ENCODE measurements at places on chromosomes 7 and 10.
A peak's percentile ranks its signal among the peaks of the same experiment; 100 is the strongest.

DNA sequence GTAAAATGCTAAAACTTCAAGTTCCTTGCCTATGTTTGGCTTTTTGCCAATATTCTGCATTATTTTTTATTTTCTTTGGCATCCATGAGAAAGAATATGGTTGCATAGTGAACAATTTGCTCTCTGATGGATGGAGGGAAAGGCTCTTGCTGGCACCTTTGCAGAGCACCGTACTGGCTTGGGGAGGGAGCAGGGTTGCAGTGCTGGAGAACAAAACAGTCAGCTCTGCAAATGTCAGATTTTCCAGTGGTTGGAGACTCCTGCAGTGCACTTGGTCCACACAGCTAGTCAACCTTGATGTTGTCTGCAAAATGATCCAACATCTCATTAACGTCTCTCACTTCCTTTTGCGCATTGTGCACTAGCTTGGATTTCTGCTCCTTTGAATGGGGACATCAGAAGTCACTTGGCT, 100.8 kb downstream of the ANLN start:
- no peak for DNase-seq

GRCh38 chr7:137135654-137136350, 207.7 kb downstream of the PTN start:
- no peak for DNase-seq

- DNase-seq = no peak
Observed at GRCh38 chr10:89283025-89283935, 18.6 kb upstream of the IFIT2 start.

DNA sequence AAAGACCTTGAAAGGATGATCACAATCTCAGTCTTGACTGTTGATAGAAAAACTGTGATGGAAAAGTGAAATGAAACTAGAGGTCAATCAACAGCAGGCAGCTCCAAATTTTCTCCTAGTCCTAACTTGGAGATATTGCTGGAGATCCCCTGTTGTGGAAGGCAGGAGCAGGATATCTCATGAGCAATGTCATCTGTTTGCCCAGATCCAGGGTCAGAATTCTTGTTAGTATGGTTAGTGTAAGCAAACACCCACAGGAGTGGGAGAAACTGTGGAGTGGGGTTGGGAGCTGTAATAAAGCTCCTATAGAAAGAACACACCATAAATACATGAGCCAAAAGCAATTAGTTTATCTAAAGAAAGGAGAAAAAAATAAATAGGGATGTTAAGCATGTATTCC, 169.0 kb downstream of the AKR1D1 start:
- no peak for DNase-seq

DNA sequence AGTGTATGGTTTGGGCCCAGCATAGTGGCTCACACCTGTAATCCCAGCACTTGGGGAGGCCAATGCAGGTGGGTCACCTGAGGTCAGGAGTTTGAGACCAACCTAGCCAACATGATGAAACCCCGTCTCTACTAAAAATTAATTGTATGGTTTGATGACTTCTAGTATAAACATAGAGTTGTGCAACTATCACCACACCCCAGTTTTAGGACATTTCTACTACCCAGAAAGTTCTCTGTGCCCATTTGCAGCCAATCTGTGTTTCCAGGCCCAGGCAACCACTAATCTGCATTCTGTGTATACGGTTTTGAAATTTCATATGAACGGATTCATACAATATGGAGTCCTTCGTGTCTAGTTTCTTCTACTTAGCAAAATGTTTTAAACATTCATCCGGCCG, 20.0 kb downstream of the CLIP2 start:
- DNase-seq = no peak

- no peak for DNase-seq
Observed at GRCh38 chr10:125003146-125003900, 61.4 kb downstream of the ZRANB1 start.

DNA sequence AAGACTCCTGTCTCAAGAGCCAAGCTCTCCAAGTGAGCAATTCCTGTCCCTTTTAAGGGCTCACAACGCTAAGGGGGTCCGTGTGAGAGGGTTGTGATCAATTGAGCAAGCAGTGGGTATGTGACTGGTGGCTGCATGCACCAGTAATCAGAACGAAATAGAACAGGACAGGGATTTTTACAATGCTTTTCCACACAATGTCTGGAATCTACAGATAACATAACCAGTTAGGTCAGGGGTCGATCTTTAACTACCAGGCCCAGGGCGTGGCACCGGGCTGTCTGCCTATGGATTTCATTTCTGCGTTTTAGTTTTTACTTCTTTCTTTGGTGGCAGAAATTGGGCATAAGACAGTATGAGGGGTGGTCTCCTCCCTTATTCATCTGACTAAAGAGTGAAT, 54.9 kb upstream of the SP4 start:
- no peak for DNase-seq

DNA sequence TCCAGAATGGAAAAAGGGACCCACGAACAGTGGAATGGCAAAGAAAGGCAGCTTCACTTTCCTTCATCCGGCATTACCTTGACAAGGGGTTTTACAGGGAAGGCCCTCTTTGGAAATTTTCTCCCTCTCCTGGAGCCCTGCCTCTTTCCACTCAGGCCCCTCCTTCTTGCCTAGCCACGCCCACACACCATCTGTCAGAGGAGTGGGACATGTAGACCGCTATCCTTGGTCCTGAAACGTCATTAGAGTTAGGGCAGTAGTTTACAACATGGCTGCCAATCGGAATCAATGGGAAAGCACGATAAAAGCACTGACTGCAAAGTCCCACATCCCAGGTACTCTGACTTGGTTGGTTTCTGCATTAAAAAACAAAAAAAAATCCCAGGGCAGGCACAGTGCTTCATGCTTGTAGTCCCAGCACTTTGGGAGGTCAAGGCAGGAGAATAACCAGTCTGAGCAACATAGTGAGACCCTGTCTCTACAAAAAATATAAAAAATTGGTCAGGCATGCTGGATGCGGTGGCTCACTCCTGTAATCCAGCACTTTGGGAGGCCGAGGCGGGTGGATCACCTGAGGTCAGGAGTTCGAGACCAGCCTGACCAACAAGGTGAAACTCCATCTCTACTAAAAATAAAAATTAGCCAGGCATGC, 96.4 kb downstream of the MARCHF5 start:
- peak; percentile 41 for DNase-seq

Data from right lung (tissue), 10 donors.